ENCODE measurements at places on chromosomes 6 and 20. TPM values are rescaled to one million over a fixed set of nuclear protein-coding genes. Genes with fewer than 3 reads are reported as not detected.

Gene LINC00237
- polyA plus RNA-seq, result not detected

DNA sequence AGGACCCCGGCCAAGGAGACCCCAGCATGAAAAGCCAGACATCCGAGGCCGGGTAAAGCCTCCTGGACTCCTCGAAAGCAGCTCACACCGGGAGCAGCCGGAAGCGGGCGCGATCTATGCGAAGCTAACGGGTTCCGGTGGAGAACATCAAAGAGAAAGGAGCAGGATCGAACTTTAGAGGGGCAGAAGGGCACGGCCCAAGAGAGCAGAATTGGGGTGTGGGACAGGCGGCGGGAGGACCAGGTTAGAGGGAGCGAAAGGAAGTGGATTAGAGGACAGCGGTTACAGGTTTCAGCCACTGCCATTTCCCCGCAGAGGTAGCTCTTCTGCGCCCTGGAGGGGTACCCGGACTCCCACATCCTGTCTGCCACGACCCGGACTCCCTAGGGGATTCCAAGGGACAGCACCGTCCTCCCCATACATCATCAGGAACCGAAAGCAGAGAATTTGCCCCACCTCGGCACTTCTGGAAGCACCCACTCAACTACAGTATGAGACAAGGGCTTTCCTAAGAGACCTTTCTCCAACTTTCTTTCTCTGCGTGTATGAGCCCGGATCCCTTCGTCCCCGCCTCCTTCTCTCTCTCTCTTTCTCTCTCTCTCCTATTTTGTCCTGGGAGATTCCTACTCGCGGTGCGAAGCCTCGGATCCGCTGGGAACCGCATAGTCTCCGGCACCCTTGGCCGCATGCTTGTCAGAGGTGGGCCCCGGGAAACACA is 507 bp upstream of the VGLL2 start:
- no peak for DNase-seq

GRCh38 chr6:170182093-170182780 is 108.6 kb downstream of the DLL1 start:
- DNase-seq, result no peak

DNA sequence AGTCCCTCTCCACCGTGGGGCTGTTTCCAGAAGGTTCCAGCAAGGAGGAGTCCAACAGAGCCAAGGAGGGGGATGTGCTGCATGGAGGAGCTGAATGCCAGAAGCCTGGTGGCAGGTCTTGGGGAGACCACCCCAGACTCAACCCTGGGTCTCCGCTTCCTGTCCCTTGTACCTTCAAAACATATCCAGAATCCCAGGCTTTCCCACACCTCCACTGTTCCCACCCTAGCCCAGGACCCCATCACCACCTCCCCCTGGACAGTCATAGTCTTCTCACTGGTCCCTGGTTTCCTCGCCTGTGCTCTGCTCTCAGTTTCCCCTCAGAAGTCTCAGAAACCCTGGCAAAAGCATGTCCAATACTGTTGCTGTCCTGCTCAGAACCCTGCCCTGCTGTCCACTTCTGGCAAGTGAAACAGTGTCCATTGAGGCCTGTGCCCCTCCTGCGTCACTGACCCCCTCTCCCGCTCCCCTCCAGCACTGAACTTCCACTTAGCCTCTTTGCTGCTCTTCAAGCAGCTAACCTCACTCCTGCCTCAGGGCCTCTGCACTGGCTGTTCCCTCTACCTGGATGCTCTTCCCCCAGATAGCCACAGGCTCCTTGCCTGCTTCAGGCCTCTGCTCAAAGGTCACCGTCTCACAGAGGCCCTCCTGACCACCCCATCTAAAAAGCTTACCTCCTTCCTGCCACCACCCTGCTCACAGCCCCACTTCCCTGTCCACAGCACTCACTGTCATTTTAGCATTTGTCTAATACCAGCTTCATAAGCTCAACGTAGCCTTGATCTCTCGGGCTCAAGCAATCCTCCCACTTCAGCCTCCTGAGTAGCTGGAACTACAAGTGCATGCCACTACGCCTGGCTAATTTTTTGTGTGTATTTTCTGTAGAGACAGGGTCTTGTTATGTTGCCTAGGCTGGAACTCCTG is 169.2 kb downstream of the GRM4 start:
- no peak for DNase-seq

- no peak for DNase-seq
Measured at GRCh38 chr6:48249071-48249470, 138.1 kb upstream of the PTCHD4 start.

DNA sequence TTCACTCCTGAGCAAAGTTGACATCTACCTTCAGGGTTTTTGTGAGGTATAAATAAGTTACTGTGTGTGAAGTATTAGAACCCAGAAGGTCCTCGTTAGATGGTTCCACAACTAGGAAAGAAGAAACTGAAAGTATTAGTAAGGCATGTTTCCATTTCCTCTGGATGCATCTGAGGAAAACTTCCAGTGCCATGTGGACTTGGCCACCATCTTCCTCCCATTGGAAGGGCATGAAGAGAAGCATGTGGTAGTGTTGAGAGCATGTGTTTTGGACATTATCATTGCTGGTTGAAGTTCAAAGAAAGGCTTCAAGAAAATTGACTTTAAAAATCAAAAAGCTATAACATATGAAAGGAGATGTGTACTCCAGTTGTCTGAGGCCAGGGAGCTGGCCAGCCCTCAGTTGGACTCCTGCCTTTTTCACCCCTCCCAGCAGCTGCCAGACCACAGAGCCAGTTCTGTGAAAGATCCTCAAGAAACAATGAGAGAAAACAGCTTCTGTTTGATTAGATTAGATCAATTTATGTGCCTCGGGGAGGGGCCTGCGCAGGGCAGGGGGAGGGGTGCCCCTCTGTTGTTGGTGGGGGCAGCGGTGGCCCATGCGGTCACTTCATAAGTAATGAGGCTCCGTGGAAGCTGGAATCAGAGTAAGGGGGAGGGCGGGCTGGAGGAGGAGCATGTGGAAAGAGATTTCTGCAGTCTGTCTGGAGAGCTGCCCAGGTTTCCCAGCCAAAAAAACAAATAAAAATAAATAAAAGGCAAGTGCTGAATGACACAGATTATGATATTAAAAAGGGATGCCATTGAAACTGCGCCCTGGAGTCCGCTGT is 154.0 kb downstream of the JARID2 start:
- peak; percentile 88 for DNase-seq

DNA sequence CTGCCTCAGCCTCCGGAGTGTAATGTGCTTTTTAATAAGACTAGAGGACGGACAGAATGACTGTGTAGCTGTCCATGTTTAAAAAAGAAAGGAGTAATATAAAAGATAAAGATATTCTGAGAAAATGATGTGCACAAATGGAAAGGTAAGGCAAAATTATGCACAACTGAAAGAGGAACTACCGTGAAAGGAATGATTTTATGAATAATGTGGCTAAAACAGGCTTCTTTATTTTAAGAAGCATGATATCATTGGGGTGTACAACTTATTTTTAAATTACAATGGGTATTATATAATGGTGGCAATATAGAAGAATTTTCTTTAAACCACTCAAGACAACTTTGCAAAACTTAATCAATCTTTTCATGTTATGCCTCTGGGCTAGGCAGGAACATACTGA is 78.1 kb downstream of the FIG4 start:
- DNase-seq, result no peak

Measured in hindlimb muscle (tissue), 1 donor.